ENCODE measurements at places on chromosomes 2 and 18.

- no peak for DNase-seq
Observed at GRCh38 chr2:223046470-223047040, 5.4 kb upstream of the KCNE4 start.

DNA sequence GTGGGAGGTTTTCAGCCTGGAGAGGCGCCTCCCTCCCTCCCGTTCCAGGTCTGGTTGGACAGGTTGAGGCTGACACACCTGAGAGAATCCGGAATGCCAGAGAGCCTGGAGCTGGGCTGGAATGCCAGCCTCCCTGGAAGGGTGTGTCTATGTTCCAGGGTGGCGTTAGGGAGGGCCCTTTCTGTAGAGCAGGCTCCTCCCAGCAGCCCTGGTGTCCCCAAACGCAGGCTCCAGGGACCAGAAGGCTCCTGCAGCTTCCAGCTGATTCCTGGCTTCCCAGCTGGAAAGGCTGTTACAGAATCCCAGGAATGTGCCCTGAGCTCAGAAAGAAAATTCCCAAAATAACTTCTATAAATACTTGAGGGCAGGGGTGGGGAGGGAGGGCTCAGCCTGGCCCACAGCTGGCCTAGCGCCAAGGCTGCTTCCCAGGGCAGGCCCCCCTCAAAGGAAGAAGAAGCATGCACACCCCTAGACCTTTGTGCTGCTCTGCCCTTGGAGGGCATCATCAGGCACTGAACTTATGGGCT, 85.4 kb downstream of the STPG4 start:
- peak; percentile 69 for DNase-seq

- DNase-seq = no peak
Observed at GRCh38 chr2:207871911-207872310, 102.2 kb upstream of the FZD5 start.

DNA sequence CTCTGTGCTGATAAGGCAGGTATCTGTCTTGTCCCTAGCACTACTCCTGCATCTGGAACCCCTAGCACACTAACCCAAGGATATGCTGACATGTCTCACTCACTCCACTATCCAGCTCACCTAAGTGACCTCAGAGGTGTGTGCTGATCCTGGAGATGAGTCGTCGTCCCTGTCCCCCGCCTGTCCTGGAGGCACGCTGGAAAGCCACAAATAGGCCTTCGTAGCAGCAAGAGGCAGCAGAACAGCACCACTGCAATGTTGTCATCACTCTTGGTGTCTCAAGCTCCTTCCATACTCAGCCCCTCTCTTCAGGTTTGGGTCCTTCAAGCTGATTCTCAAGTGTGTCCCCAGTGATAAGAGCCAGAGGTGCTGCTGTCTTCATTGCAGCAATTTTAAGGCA, 73.0 kb upstream of the ITGA6 start:
- DNase-seq = no peak

DNA sequence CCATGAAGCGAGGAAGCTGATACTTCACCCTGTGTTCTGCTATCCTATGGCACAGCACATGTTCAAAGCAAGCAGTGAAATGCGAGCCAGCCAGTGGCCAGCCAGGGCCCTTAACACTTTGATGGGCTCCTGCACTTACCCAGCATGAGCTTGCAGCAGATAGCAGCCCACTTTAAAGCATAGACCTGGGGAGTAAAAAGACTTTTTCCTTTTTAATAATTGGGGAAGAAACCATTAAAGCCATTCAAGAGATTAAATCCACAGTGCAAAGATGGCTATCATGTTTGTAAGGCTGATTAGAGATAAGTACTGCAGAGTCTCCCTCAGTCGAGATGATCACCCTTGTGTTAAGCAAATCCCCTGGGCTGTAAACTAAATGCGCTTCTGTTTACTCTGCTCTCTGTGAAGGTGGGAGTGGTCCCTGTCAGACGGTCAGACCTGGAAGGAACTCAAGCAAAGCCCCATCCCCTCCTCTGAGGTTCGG, 15.7 kb downstream of the CCBE1 start:
- DNase-seq = no peak

GRCh38 chr2:149657401-149658040, 69.9 kb upstream of the MMADHC start:
- no peak for DNase-seq

DNA sequence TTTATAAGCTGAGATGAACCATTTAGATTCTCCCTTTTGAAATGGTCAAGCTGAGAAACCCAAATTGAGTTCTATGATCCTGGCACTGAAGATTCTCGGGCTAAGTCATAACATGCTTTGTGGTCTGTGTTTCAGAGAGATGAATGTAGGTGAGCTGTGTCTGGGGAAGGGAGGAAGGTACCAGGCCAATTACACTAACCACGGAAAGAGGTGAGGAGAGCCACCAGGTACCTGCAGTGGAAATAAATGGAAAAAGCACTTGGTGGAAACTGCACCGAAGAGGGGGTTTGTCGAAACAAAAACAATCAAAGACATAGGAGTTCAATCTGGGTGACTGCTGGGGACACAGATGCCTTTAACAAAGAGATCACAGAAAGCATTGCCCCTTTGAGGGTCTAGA, 963 bp upstream of the MRPL44 start:
- no peak for DNase-seq

DNA sequence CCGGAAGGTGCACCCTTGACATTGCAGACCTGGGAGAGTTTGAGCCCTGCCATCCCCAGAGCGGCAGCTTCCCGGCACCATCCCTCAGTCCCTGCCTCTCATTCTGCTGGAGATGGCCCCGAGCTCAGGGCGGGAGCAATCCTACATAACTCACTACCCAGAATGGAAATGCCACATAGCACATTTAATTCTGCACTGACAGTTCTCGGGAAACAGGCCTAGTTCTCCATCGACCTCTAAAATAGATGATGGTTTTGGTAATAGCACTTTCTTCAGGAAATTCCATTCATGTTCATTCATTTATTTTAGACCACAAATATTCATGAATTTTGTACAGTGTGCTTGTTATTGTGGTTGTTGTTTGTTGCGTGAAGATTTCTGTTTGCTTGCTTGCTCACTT, 92.9 kb upstream of the SLC14A2 start:
- DNase-seq = no peak

- DNase-seq = no peak
Observed at GRCh38 chr2:54772110-54772509, 48.6 kb downstream of the EML6 start.

DNA sequence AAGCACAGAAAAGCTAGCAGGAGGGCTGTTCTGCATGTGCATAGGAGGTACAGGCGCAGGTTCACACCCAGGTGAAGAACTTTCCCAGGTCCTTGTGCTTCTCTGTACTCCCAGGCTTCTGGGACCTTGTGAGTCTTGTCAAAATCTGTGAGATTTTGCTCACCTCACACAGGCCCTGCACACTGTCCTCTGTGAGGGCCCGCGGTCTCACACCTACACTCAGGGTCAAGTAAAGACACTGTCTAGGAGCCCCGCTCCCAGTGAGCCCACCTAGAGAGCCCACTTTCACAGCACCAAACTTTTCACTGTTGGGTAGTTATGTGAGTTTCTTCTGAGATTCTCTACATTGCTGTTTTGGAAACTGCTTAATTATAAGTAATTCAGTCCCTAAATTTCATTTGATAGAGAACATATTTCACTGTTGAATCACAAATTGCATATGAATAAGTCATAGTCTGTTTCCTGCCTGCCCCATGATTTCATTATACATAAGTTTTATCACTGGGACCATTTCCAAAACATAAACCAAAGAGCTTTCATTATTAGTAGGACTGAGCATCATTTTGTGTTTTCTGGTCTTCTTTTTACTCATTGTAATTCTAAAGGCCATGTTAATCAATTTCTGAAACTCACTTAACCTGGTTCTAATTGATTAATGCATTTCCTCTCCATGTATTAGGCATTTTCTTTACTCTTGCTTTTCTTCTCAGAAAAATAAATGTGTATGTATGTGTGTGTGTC, 234.2 kb upstream of the SPOPL start:
- DNase-seq = peak; percentile 33

- no peak for DNase-seq
Observed at GRCh38 chr2:225895126-225895525, 495.6 kb downstream of the NYAP2 start.

GRCh38 chr2:180690611-180691010, 289.8 kb upstream of the UBE2E3 start:
- DNase-seq = no peak

DNA sequence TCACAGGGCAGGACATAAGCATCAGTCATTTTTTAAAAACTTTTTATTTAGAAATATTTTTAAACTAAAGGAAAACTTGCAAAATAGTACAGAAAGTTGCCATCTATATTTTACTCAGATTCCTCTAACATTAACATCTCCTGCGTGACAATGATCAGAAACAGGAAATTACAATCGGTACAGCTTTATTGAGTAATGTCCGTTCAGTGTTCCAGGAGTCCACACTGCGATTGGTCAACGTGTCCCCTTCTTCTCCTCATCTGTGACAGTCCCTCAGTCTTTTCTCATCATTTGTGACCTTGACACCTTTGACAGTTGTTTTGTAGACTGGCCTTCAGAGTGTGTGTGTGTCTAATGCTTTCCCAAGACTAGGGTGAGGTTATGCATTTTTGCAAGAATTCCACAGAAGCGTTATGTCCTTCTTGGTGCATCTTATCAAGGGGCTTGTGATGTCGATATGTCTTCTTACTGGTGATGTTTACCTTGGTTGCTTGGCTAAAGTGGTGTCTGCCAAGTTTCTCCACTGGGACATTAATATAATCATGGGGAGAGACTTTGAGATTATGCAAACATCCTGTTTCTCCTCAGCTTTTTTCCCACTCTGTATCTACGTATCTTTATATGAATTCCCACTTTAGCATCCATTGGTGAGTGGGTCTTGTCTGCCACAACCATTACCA, 21.4 kb upstream of the TMEM177 start:
- DNase-seq = no peak

DNA sequence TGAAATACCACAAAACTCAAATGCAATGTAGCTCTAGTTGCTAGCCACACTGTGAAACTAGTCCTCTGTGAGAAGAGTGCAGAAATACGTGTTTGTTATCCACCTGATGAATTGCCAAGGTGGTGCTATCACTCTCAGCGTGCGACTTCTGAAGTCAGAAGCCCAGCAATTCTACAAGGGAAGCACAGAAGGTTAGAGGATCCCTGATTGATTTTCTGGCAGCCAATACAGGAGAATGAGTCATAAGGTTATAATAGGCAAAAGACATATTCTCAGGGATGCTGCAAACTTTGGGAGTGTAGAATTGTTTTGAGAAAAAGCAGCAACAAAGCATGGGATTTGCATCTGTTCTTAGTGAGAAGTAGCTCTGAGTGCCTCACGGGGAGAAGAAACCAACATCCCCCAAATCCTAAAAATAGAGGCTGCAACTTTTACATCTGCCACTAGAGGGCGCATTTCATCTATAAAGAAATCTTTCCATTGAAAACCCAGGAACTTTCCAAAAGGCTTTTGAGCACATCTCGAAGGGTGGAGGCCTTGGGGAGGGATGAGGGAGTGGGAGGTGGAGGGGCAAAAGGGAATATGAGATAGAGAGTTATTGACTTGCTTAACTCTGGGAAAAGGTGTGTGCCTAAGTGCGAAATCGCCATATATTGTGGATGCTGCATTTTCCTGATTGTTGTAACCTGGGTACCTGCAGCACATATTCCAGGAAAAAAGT, 78.0 kb downstream of the TMEM182 start:
- peak; percentile 23 for DNase-seq

- DNase-seq = no peak
Observed at GRCh38 chr2:236646871-236647270, 77.2 kb downstream of the ACKR3 start.

All from AG08396 (cell line).